AG04449 (cell line): ENCODE measurements at places on chromosomes 5 and 9.

GRCh38 chr5:58640011-58640410, 57.1 kb downstream of the RAB3C start:
- DNase-seq = no peak

GRCh38 chr9:98940276-98940675, 3.4 kb upstream of the COL15A1 start:
- no peak for DNase-seq

GRCh38 chr9:13689925-13690324, 410.4 kb upstream of the MPDZ start:
- no peak for DNase-seq

DNA sequence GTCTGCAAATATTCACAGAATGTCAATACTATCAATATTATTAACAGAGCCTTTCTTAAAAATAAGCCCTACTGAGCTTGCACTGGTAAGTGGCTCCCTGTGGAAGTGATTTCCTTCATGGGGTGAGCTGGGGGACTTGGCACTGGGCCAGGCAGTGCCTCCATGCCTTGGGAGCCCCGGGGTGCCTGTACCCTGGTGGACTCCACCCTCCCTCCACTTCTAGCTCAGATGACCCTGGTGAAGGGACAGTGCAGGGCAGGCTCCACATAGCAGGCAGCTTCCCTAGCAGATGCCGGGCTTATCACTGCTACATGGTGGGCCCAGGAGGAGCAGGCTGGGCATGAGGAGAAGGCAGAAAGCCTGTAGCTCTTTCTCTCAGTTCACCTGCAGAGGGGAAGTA, 119.2 kb downstream of the DCP2 start:
- DNase-seq = no peak

DNA sequence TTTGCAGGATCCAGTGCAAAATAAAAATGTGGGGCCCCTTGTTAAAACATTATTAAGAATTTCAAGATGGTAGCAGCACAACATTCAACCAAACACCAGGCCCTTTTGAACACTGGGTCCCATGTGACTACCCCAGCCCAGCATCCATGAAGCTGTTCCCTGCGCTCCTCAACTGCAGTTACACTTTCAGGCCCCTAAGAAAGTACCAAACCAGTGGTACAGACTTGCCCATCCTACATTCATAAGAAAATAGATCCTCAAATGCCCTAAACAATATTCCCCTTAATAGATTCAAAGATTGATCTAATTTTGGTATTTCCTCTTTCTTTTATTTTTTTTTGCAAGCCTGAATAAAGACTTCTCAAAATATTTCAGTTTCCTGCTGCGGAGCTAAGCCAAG, 201.7 kb downstream of the EFNA5 start:
- DNase-seq = no peak

GRCh38 chr5:159763562-159763961, 152.7 kb upstream of the ADRA1B start:
- no peak for DNase-seq

DNA sequence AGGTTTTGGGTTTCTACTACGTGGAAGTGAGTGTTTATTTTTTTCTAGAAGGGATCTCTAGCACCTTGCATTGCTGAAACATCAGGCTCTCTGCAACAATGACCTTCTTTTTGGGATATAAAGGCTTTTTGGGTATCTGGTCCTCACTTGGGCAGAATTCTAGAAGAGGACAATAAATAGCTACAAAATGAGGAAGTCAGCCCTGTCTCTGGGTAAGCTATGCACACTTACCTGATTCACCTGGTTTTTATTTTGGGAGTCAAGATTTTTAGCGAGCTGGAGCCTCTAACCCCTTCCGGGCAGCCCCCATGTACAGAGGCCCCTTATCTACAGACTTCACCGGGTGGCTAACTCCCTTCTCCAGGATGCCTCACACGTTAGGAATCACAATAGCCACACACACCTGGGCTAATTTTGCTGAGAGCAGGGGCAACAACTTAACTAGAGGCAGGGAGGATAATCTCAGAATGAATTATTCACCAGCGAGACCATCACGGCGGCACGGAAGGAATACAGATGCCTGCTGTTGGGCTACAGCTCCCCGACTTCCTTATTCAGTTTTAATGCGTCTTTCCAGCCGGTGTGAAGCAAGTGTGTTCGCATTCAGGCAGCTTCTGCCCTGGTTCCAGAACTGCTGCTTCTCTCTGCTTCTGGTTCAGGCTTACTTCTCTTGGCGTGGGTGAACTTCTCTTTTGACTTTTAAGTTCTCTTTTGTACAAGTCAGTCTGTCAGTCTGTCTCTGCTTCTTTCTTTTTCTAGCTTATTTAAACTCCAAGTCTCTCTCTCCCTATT, 341.0 kb upstream of the PANK3 start:
- DNase-seq = no peak

DNA sequence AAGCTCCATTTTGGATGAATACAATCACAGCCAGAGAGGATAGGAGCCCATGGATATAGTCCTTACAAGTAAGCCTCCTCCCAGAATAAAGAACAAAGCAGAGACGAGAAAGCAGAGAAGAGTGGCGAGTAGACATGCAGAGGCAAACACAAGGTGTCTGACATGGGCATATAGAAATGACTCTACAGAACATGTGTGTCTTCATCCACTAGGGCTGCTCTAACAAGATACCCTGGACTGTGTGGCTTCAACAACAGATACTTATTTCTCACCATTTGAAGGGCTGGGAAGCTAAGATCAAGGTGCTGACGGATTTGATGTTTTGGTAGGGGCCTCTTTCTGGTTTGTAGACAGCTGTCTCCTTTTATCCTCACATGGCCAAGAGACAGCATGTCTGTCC, 32.3 kb upstream of the FER start:
- DNase-seq = no peak

- DNase-seq = no peak
Observed at GRCh38 chr9:73689051-73689870, 537.6 kb downstream of the ANXA1 start.

DNA sequence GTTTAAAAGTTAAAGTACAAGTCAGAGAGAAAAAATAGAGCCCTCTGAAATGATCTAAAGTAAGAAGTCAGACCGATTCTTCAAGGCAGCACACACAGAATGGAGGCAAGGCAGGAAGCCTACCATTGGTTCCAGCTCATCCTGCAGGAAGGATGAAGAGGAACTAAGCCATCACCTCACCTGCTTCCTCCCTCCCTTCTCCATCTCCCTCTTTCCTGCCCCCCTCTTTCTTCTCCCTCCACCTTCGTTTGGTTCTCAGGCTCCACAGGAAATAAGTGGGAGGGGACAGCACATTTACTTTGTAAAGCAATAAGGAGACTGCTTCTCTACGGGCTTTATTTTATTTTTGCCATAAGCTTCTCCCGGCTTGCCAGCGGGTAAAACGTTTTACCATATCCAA, 213.4 kb downstream of the TRIM32 start:
- no peak for DNase-seq

- no peak for DNase-seq
Observed at GRCh38 chr9:36842560-36843530, 191.2 kb downstream of the PAX5 start.

- no peak for DNase-seq
Observed at GRCh38 chr9:85658716-85659115, 83.0 kb downstream of the AGTPBP1 start.

DNA sequence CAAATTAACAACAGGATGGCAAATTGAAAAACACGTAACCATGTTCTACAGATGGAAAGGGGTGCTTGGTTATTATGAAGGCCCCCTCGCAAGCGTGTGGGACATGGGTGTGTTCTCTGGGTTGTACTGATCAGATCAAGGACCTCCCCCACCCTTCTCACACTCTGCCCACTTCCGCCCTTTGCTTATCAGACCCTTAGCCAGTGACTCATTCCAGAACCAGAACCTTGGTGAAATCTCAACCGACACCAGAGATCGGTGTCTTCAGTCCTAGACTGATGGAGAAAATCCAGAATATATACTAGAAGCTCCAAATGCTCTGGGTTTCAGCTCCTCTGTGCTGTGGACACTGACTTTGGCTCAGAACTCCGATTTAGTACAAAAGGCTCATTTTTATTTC, 64.9 kb downstream of the PTTG1 start:
- no peak for DNase-seq

GRCh38 chr9:112726428-112726827, 8.5 kb upstream of the INIP start:
- no peak for DNase-seq

DNA sequence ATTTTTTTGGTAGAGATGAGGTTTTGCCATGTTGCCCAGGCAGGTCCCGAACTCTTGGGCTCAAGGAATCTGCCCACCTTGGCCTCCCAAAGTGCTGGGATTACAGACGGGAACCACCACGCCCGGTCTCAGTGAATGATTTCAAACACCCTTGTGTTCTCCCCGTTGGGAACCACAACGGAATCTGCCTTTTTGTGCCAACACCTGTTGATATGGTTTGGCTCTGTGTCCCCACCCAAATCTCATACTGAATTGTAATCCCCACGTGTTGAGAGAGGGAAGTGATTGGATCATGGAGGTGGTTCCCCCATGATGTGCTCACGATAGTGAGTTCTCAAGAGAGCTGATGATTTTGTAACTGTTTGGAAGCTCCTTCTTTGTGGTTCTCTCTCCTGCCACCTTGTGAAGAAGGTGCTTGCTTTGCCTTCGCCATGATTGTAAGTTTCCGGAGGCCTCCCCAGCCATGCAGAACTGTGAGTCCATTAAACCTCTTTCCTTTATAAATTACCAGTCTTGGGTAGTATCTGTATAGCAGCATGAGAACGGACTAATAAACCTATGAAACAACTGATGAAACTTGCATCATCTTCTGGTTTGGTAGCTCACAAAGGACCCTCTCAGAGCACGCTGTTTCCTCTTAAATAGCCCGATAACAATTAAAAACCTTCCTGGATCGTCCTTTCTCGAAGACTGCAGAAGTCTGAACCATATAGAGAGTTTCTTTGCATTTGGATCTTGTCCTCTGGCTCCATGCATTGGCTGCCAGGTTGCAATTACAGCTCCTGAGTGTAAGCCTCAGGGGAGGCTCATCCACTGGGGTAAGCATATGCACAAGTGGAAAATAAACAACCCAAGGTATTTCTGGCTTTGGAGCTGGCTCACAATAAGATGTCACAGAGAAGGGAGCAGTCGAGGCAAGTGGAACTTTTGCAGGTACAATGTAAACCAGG, 91.5 kb downstream of the SPRY4 start:
- DNase-seq = no peak

DNA sequence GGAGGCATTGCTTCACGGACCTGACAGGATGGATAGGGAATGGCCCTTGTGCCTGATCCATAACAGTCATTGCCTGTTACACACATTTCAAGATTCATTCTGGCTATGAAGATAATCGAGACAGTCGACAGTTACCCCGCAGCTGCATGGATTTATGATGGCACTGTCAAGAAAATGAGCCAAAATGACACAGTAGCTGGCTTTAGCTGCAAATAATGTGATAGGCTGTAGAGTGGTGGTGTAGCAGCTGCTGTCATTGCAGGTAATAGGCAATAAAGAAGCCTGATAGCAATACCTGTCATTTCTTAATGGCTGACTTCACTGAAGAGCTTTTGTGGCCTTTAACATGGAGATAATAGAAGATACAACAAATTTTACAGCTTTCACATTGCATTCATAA, 1085.2 kb upstream of the ARRDC3 start:
- DNase-seq = no peak

- DNase-seq = no peak
Observed at GRCh38 chr5:149961957-149962409, 1.4 kb downstream of the SLC26A2 start.

DNA sequence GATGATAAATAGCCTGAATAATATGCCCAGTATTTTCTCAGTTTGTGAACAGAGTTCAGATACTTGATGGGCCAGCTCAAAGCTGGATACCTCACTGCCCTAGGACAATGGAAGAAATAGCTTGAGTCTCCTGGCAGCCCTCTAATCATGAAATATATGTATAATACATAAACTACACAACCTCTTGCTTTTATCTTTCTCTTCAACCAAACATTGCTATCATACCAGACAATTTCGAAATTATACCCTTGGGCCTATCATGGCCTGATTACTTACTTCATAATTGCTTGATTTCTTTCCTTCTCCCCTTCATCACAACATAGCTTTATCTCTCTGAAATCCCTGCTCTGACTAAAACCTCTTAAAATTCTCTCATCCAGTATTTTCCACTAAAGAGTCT, 1144.9 kb upstream of the C9orf72 start:
- no peak for DNase-seq

GRCh38 chr5:6638236-6638635, 5.0 kb downstream of the SRD5A1 start:
- no peak for DNase-seq

GRCh38 chr5:126384985-126385384, 38.2 kb upstream of the GRAMD2B start:
- peak; percentile 66 for DNase-seq

- DNase-seq = peak; percentile 42
Observed at GRCh38 chr9:111287127-111287526, 42.9 kb downstream of the OR2K2 start.

DNA sequence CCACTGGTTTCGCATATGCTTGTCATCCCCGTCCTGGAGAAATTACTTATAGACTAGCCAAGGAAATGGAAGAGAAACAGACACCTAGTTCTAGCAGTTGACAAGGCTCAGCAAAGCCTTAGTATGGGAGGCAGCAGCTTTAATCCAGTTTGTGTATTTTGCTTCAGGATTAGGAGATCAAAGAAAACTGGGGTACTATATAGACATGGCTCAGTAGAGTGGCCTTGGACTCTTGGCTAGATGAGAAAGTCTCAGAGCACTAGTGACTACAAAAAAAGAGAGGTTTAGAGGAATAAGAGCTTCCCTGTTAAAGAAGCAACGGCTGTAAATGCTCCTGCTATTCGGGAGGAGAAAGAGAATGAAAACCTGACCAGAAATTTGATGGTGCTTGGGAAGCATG, 349.1 kb downstream of the CTNND2 start:
- DNase-seq = no peak

DNA sequence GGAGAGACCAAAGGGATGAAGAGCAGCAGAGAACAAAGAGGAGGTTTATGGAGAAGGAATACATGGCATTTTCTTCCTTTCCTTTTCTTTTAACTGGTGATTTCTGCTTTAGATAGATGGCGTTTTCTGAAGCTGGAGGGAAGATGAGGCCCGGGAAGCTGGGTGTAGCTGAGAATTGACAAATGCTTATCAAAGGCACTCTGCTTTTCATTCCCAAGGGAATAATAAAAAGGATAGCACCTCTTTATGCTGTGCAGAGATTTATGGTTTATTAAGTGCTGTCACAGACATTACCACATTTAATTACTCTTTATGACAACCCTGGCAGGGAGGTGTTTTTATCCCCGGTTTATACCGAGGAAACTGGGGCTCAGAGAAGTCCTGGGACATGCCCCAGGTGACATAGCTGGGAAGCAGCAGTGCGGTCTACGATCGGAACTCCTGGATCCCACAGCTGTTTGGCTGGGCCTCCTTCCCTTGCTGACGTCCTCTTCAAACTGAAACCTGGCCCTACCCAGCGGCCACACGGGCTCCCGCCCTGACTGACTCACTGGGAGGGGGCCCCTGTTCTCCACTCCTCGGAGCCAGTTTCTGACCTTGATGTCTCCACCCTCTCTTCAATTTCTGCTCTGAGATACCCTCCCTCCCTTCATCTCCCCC, 8.2 kb upstream of the EPB41L4B start:
- DNase-seq = no peak
